Hepatic stellate cell (primary cell): ENCODE measurements at places on chromosomes 7 and 10.

- no peak for DNase-seq
Observed at GRCh38 chr7:2800220-2800930, 43.7 kb downstream of the GNA12 start.

GRCh38 chr7:47934831-47935230 lies 13.4 kb downstream of the PKD1L1 start:
- no peak for DNase-seq

- DNase-seq: peak; percentile 42
Observed at GRCh38 chr7:120996333-120996987, 7.9 kb downstream of the CPED1 start.

- no peak for DNase-seq
Observed at GRCh38 chr7:148031019-148031418, 559.5 kb upstream of the C7orf33 start.

GRCh38 chr10:75286901-75287300 lies 51.1 kb upstream of the COMTD1 start:
- no peak for DNase-seq

GRCh38 chr10:94138391-94138790 lies 144.7 kb downstream of the PLCE1 start:
- no peak for DNase-seq

- DNase-seq: no peak
Observed at GRCh38 chr7:79668292-79668691, 214.8 kb upstream of the MAGI2 start.

DNA sequence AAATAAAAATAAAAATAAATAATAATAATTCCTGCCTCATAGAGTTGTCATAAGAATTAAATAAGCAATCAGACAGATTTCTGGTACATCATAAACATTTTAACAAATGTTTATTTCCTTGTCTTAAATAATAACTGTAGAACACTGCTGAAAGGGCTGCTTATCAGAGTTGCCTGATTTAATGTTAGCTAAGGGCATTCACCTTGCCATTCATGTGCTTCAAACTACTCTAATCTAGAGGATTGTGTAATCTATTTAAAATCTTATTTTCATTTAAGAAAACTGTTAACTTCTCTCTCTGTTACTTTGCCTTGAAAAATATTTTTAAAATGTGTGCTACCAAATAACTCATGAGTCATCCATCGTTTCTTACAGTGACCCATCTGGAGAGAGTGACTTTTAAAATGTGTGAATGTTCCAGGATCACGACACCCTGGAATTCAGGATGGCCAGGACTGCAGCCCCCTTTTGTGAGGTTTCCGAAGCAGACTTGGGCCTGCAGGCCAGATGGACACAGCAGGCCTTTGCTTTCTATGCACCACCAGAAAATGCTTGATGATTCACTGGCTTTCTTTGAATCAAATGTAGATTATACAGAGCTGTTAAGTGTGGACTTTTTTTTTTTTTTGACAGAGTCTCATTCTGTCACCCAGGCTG lies 109.1 kb upstream of the TNS3 start:
- DNase-seq: peak; percentile 38

DNA sequence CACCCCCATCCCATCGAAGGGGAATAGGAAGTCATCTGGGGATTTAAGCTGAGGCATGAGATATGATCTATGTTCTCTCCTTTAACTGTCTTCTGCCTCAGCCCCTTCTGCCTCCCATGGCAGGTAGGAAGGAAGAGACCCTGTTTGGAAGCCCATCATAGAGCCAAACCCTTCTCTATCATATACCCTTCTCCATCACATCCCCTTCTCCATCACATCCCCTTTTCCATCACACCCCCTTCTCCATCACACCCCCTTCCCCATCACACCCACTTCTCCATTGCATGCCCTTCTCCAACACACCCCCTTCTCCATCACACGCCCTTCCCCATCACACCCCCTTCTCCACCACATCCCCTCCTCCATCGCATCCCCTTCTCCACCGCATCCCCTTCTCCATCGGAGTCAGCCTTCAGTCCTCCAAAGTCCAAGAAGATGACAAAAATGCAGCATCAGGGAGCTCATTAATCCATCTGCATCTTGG lies 7.2 kb upstream of the SLIT1 start:
- no peak for DNase-seq

DNA sequence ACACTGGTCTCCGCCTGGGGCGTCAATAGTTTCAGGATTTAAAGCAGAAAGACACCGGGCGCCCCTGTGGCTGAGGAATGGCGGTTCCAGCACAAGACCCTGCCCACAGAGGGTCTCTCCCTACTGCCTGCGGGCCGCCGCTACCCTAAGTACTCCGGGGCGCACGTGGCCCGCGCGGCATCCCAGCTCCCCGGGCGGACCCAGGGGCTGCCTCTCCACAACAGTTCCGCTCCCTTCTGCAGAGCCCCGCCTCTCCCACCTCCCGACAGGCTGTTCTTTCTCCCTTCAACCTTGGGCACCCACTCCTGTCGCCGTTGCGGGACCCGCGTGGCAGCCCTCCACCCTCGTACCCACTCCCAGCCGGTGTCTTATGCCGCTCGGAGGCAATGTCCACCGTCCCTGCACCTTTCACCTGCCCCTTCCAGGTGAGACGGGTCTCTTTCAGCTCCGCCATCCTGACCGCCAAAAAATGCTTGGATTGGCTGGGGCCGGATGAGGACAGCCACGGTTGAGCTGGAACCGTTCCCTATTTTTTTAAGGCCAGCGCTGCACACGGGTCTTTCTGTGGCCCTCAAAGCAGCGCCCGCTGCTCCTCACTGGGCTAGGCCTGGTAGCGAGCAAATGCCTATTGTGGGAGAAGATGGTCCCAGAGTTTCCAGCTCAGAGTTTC lies 1.6 kb upstream of the NKX2-3 start:
- no peak for DNase-seq

GRCh38 chr10:97686301-97686961 lies 610 bp downstream of the AVPI1 start:
- no peak for DNase-seq

DNA sequence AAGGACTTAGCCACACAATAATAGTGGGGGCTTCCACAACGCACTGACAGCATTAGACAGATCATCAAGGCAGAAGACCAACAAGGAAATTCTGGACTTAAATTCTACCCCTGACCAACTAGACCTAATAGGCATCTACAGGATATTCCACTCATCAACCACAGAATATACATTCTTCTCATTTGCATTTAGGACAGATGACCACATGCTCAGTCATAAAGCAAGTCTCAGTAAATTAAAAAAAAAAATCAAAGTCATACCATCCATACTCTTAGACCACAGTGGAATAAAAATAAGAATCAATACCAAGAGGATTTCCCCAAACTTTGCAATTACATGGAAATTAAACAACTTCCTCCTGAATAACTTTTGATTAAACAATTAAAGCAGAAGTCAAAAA lies 155.9 kb downstream of the CDK14 start:
- no peak for DNase-seq

GRCh38 chr10:43377424-43377883 lies 6.0 kb downstream of the FXYD4 start:
- DNase-seq: no peak

GRCh38 chr7:98294798-98295382 lies 13.4 kb downstream of the BRI3 start:
- peak; percentile 68 for DNase-seq

GRCh38 chr10:96074776-96075175 lies 31.4 kb downstream of the CCNJ start:
- DNase-seq: no peak

DNA sequence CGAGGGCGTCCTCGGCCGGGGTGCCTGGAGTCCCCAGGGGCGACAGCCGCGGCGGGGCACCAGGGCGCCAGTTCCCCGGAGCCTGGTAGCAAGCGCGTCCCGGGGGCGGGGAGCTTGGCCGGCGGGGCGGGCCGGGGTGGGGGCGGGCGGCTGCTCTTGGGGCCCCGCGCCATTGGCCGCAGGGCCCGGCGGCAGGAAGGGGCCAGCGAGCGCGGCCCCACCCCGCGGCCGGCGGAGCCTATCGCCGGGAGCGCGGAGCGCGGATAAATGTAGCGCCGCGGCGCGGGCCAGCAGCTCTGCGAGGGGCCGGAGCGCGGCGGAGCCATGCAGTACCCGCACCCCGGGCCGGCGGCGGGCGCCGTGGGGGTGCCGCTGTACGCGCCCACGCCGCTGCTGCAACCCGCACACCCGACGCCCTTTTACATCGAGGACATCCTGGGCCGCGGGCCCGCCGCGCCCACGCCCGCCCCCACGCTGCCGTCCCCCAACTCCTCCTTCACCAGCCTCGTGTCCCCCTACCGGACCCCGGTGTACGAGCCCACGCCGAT lies at the start of gene HHEX:
Gene HHEX, plus strand, starts transcription at position 293 of the 548 bp plus-strand sequence. Its CDS starts 32 bp downstream, at position 325.
- peak; percentile 79 for DNase-seq

- DNase-seq: no peak
Observed at GRCh38 chr10:131770946-131771633, 129.7 kb upstream of the PPP2R2D start.

DNA sequence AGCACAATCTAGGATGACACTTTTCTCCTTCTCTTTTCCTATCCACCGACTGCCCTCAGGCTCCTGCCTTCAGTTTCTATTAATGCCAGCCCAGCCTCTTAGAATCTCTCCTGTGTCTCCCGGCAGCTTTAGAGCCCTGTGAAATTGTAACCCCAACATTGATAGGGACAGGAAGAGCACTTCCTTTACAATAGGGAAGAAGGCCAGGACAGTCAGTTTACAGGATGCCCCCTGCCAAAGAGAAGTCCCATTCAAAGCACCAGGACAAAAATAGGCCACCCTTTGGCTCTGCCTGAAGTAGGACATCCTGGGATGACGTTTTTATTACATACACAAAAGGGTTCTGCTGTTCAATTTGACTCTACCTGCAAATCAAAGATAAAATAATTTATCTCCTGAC lies 64.7 kb upstream of the ANK3 start:
- DNase-seq: no peak

GRCh38 chr10:61486251-61486650 lies 33.1 kb upstream of the TMEM26 start:
- DNase-seq: peak; percentile 33

DNA sequence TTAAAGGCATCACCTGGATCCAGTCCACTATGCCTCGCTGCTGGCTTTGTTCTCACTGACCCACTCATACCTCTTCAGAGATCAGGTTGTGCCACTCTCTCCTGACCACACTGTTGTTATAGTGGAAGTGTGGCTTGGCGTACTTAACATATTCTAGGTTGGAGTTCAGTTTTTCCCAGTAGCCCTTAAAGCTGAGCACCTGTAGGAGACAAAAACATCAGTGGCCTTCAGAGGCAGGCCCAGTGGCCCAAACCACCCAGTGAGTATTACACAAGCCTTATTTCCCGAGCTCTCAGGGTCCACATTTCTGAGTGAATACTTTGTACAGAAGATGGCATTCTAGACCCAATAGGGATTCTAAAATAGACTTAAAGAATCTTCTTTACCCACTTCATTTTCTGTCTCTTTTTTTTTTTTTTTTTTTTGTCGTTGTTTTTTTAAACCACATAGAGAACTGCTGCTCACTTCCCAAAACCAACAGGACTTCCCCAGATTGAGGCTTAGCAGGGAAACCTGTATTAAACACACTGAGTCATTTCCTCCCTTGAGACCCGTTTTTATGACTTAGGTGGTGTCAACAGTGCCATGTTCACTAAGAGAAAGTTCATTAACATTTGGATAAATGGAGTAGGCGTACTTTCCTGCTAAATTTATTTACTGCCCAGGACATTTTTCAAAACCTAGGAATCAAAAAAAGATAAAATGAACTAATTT lies 85.8 kb downstream of the GSAP start:
- DNase-seq: no peak

- no peak for DNase-seq
Observed at GRCh38 chr7:96827701-96828100, 118.1 kb upstream of the SEM1 start.

GRCh38 chr7:43933902-43934560 lies 7.8 kb downstream of the UBE2D4 start:
- no peak for DNase-seq

DNA sequence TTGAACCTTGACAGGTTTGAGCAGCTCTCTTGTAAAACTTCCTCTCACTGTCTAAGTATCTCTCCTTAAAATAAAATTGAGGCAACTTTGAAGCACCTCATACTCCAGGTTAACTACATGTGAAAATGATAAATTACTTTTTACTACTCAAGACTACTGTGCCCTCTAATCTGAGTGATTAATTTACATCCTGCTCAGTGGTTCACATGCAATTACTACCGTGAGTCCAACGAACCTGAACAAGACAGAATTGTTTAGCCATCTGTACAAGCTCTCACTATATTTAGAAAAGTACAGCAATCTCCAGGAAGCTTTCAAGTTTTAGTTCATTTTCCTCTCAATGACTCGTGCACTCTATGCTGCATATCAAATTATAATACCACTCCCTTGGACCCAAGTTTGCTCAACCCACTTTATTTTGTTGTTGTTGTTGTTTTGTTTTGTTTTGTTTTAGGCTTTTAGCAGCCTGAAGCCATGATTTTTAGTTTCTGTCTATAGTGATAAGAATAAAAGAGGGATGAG lies 21.2 kb downstream of the PDE1C start:
- DNase-seq: no peak

- DNase-seq: no peak
Observed at GRCh38 chr7:40972426-40972825, 730.5 kb downstream of the INHBA start.

GRCh38 chr7:143042159-143042789 lies 9.9 kb upstream of the OR6V1 start:
- no peak for DNase-seq

DNA sequence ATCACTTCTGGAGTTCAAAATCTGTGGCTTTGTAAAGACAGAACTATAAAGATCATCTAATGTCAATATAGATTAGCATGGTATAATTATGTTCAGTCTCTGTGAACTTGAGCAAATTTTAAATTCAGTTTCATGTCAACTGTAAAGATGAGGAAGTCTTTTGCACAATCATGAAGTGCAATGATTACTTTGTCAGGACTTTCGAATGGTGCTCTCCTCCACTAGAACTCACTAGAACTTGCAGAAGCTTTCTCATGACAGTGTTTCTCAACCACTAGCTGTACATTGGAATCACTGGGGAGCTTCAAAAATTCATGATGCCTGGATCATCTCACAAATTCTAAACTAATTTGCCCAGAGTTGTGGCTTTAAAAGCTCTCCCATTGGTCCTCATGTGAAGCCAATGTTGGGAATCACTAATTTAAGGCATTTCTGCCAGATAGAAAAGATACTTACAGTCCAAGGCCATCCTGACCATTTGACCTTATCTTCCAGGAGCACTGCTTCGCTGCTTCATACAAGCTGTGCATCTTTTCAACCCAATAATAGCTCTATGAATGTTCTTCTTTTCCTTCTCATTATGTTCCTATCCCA lies 12.9 kb downstream of the OR2AE1 start:
- no peak for DNase-seq

GRCh38 chr10:69789164-69789576 lies 12.5 kb upstream of the COL13A1 start:
- DNase-seq: no peak

DNA sequence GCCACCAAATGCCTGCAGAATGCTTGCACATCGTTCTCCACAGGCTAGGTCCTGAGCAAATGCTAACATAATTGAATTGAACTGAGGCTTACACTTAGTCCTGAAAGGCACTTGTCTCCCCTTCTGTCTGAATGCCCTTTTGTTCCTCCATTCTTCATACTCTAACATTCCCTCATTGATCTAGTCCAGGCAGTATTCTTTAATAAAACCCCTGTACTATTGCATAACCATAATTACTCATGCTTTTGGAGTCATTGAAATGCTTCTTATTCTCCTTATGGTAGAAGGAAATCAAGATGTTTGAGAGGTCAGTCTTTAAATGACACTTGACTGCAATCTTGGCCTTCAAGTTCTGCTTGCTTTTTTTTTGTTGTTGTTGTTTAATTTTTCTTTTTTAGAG lies 7.1 kb downstream of the PI4K2A start:
- DNase-seq: peak; percentile 32

GRCh38 chr7:43943417-43944187 lies 17.4 kb downstream of the UBE2D4 start:
- no peak for DNase-seq

GRCh38 chr7:140165422-140165821 lies 11.4 kb downstream of the KDM7A start:
- DNase-seq: peak; percentile 42
